ENCODE measurements at places on chromosomes 12 and 14.

- DNase-seq, result no peak
Observed at GRCh38 chr12:68119250-68119649, 40.3 kb downstream of the IFNG start.

- no peak for DNase-seq
Observed at GRCh38 chr12:130354407-130354806, 16.7 kb downstream of the PIWIL1 start.

GRCh38 chr12:109481863-109482262 lies 4.4 kb downstream of the UBE3B start:
- DNase-seq, result no peak

GRCh38 chr12:95802482-95803270 lies 12.1 kb upstream of the NTN4 start:
- no peak for DNase-seq

DNA sequence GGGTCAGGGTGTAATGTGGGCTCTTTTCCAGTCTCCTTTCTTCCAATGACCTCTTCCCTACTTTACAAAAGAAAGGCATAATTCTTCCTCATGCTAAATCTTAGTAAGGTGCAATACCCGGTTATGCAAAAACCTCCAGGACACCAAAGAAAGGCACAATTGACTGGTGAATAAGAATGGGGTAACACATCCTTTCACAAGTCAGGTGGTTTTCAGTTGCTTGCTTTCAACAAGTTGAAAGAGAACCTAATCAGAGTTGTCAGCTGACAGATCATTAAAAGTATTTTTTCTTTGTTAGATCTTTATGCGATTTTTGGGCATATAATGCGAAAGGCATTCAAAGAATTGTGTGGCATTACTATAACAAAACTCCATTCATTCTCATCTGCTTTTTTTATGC lies 1.3 kb upstream of the AEBP2 start:
- no peak for DNase-seq

DNA sequence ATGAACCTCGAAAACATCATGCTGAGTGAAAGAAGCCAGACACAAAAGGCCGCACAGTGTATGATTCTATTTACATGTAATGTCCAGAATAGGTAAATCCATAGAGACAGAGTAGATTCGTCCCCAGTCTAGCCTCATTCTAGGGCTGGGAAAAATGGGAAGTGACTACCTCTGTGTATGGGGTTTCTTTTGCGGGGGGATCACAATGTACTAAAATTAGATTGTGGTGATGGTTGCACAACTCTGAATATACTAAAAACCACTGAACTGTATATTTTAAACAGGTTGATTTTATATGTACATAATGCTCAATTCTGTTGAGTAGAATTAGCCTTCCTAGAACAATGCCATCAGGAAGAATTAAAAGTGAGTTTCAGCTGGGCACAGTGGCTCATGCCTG lies 6.3 kb upstream of the RILPL2 start:
- DNase-seq, result no peak

DNA sequence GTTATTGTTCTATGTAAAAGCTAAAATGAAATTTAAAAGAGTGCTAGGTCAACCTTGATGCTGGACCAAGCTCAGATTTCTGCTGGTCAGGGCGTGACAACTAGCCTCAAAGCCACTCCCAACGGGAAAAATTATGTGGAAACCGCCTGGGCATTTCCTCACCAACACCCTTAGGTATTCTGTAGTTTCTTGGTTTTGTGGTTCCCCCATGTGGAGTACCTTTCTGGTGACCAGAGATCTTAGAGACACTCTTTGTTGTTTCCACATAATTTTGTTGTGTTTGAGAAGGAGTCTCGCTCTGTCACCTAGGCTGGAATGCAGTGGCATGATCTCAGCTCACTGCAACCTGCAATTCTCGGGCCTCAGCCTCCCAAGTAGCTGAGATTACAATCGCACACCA lies 119.9 kb downstream of the DENND5B start:
- DNase-seq, result no peak

- no peak for DNase-seq
Observed at GRCh38 chr12:92519284-92519683, 183.5 kb upstream of the PLEKHG7 start.

DNA sequence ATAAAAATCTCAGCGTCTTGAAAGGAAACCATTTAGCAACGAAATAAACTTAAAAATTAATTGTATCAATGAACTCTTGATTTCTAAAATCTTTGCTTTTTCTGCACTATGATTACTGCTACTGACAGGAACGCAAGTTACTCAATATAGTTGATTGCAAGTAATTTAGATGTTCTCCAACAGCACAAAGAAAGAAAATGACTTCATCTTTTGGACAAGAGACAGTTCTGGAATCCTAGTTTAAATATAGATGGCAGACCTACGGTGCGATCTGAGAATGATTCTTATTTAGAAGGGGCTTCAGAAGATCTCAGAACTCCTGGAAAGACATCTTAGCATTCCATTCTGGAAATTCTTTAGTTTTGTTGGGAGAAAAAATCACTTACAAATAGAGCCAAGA lies 1.4 kb upstream of the SUDS3 start:
- DNase-seq, result no peak

GRCh38 chr12:92363295-92364146 lies 217.9 kb upstream of the BTG1 start:
- no peak for DNase-seq

- no peak for DNase-seq
Observed at GRCh38 chr12:75660805-75661404, 149.5 kb upstream of the KRR1 start.

All from stimulated activated CD8-positive, alpha-beta memory T cell treated with anti-CD3 and anti-CD28 coated beads, Interleukin-15, amount 100 ng/mL, for 24 hours (primary cell).